ENCODE measurements at places on chromosomes 11 and 22.

- DNase-seq: no peak
Observed at GRCh38 chr11:114317787-114318137, 21.6 kb downstream of the NNMT start.

GRCh38 chr11:42951266-42951665 lies 360.5 kb upstream of the API5 start:
- no peak for DNase-seq

DNA sequence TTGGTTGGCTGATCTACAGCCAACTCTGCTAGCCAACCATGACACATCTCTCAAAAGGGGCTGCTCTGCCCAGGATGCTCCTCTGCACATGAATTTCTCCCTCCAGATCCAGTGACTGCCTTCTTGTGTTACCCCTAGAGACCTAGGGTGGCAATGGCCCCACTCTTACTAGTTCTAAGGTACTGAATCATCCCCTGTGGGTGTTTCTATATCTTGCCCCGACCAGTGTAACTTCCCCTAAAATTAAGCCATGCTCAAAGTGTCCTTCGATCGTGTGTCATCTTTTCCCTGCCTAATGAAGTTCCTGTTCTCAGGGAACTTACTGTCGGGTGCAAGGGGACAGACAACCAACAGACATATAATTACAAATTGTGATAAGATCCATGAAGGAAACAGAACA lies 113.3 kb downstream of the FAM76B start:
- no peak for DNase-seq

GRCh38 chr11:28874706-28875105 lies 766.5 kb downstream of the METTL15 start:
- DNase-seq: no peak

GRCh38 chr11:119584193-119585042 lies 144.6 kb downstream of the NECTIN1 start:
- DNase-seq: no peak

DNA sequence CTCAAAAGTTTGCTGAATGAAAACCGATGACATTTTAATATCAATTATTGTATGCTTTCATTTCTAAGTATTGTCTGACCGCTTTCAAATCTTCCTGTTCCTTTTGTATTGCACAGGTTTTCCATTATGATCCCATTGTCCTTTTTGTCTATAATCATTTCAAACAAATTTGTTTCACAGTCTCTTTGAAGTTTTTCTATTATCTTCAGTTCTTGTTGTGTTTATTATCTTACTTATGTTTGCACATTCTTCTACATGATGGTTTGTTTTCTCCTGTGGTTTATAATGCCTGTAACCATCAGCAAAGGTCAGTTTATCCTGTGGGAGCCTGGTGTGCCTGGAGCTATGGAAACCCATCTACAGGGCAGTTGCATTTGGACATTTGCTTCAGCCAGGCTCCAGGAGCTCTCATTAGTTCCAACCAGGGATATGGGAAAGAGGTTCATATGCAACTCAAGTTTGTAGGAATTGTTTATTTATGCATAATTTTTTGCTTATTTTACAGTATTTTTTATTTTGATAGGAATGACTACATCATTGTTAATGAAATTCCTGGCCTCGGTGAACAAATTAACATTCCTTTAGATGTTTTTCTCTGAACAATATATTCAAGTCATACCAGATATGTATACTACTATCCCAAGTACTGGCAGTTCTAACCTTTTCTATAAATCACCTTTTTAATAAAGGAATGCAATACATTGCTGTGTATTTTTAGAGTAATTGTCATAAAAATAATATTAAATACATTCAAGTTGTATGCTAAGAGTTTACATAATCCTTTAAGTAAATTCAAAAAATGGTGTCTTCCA lies 179.2 kb downstream of the SBF2 start:
- no peak for DNase-seq

DNA sequence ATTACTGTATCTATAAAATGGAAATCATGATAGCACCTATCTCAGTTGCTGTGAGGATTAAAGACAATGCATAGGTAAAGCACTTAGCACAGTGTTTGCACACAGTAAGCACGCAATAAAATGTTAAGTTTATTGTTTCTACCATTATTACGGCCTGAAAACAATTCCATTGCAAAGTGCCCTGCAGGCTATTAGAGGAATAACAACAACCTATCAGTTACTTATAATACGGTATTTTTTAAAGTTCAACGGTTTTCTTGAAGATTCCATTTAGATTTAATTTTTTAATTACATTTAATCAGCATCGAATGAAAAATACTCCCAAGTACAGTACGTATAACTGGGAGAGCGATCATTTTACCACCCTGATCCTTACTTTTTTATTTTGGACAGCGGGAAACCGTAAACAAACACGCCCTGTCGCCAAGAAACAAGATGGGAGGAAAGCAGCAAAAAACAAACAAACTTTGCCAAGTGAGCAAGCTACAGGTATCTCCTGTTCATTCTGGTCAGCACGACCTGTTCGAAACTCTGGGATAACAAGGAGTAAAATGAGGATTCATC lies 893 bp downstream of the SLC36A4 start:
- no peak for DNase-seq

- no peak for DNase-seq
Observed at GRCh38 chr11:19088791-19089190, 28.2 kb upstream of the ZDHHC13 start.

DNA sequence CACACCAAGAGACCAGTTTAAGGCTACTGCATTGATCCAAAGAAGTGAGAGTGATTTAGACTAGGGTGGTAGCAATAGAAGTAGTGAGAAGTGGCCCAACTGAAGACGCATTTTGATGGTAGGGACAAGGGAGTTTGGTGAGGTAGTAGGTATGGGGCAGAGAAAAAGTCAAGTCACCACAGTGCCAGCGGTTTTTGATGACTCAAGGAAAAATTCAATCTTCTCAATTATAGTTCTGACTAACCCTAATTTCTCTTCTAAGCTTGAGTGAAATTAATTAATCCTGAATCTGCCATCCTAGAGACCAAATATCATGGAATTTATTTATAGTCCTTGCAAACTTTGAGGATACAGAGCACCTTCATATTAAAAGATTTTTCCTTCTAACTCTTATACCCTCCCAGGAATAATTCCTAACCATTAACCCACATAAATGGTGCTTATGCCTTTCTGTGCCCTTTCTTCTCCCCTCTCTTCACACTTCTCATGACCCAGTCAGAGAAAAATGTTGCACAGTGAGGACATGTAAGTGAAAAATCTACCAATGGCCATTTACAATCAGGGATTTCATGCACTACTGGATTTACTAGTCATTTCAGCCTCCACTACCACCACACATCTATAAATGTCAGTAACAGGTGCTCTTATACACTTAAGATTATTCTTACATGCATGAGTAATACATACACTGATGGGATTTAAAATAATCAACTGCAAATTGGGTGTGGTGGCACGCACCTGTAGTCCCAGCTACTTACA lies 45.9 kb upstream of the ARHGAP32 start:
- DNase-seq: no peak

GRCh38 chr22:29914991-29915533 lies 32.1 kb downstream of the MTMR3 start:
- no peak for DNase-seq

DNA sequence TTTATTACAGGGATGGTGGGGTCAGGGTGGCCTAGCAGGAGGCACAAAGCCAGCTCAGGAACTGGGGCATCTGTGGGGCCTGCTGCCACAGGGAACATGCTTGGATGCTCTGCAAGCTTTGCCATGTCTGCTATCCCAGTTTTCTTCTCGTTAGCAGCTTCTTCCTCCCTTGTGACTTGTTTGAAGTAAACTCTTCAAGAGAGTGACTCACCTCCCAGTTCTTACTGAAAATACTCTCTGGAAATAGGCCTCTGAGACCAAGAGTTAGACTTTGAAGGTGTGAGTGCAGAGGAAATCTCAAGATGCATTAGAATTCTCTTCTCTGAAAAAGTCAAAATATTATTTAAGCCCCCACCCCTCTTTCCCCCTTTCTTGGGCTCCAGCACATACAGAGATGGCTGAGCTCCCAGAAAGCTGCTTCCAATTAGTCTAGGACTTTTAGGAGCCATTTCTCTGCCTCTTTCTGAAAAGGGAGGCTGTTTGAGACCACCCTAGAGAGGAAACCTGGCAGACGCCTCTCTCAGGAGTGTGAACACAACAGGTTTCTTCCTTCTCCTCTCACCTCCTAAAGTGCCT lies 15.1 kb downstream of the CWC15 start:
- DNase-seq: no peak

- no peak for DNase-seq
Observed at GRCh38 chr11:62505440-62506091, 41.0 kb downstream of the AHNAK start.

DNA sequence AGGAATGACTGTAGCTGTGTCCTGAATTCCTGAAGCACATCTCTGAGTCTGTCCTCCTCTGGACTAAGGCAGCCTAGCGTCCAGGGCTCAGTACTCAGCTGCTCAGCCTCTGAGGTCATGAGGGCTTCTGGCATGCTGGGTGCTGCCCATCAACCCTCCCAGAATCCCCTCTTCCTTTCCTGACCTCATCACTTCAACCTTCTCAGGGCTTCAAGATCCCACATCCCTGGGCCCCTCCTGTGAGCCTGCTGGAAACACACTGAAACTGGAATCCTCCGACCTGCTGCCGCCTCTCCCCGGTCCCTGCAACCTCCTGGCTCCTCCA lies 803 bp downstream of the KRTAP5-8 start:
- no peak for DNase-seq

DNA sequence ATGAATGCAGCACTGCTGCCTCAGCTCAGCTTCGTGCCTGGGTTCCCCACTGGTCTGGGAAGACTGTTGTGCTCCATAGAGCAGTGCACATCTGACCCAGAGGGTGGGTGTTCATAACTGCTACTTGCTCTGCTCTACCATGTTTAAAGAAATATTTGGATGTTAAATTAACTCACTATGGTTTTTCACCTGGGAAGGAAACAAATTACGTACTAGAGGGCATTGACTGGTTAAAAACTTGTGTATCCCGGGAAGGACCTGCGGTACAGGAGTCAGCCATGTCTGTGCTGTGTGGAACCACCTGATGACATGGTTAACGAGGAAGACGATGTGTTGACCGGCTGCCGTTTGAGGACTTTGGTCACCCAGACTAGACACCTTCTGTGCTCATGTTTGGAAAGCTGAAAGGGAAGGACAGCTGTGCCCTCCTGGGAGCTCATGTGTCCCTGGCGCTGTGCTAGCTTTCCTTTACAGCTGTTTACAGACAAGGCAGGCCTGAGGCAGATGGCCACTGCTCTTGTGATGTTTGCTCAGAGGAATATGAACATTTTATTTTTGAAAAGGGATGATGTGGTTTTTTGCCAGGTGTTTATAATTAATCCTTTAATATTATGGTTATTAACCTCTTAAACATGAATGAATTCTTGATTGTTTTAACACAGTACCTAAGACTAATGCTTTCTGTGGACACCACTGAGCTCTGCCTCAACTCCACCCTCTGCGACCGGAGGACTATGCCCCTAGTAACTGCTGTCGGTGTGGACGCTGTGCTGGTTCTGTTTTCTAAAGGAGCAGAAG lies 14.3 kb upstream of the AIFM3 start:
- DNase-seq: no peak

DNA sequence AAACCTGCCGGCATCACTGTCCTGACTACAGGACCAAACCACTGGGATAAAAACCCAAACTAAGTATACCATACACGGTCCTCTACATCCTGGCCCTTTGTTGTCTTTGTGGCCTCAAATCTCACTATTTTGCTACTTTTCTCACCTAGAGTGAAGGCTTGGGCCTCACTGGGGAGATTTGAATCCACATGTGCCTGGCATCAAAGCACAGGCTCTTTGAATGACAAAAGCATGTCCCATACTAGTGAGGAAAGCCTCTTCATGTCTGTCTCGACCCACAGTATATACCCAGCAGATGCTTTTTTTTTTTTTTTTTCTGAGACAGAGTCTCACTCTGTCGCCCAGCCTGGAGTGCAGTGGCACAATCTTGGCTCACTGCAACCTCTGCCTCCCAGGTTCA lies 72.5 kb upstream of the DRD2 start:
- DNase-seq: no peak

- no peak for DNase-seq
Observed at GRCh38 chr22:23844739-23845202, 6.0 kb upstream of the DERL3 start.

GRCh38 chr11:57458410-57459163 lies 1.7 kb upstream of the RTN4RL2 start:
- peak; percentile 68 for DNase-seq

DNA sequence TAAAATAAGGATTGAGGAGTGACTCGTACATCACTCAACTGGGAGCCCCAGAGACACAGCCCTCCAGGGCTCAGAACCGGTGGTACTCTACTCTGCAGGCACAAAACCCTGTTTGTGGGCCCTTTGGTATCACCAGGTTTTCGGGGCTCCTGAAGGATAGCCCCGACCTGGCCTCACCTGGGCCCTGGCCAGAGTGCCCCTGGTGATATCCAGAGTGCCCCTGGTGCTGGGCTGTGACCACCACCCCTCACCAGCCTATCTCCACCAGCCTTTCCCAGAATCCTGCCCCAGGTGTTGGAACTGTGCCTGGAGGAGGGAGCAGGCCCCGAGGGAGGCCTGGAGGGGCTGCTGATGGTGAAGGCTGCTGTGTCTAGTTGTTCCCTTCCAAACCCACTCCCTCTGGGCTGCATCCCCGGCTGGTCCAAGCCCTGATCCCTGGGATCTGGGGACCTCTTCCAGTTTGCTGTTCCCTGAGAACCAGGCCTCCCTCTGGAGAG lies 2.2 kb upstream of the GGT5 start:
- no peak for DNase-seq

DNA sequence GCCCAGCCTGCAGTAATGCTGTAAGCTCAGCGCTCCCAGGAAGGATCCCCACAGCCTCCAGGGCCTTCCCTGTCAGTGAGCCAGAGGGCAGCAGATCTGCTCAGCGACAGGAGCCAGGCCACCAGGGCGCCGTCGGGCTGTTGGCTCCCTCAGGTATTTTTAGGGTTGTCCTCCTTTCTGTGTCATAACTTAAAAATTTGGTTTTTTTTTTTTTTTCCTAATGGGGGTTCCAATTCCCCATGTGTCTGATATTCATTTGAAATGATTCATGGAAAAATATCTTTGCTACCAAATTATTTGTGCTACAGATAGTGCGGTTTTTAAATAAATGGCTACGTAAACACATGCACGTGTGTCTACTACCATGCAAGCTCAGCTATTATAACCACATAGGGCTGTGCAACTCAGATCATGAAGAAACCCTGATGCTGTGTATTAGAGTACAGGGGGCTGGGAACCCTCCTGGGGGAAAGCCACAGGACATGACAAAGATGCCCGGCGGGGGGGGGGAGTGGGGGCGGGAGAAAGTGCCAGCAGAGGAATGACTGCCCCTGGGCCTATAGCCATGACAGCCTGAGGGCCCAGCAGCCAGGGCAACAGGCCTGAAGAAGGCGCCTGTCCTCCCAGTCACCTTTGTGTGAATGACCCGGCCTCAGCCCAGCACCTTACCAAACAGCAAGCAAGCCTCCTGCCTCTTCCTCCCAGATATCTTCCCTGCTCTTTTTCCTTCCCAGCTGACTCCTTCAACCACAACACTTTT lies 89.3 kb downstream of the NAT10 start:
- no peak for DNase-seq

GRCh38 chr22:39429916-39430575 lies 26.8 kb upstream of the MGAT3 start:
- DNase-seq: no peak

- DNase-seq: no peak
Observed at GRCh38 chr11:93504110-93505095, 38.8 kb downstream of the SMCO4 start.

Measured in stimulated activated CD4-positive, alpha-beta T cell treated with anti-CD3 and anti-CD28 coated beads, Interleukin-12 subunit alpha, Interleukin-12 subunit beta, amount 100 ng/mL, for 4 hours (primary cell).